Glomerular endothelial cell (primary cell): ENCODE measurements at places on chromosomes 1 and 21. TPM values are rescaled to one million over a fixed set of nuclear protein-coding genes. Genes with fewer than 3 reads are reported as not detected.

- no peak for DNase-seq
Observed at GRCh38 chr1:238401144-238401543, 510.4 kb upstream of the ZP4 start.

DNA sequence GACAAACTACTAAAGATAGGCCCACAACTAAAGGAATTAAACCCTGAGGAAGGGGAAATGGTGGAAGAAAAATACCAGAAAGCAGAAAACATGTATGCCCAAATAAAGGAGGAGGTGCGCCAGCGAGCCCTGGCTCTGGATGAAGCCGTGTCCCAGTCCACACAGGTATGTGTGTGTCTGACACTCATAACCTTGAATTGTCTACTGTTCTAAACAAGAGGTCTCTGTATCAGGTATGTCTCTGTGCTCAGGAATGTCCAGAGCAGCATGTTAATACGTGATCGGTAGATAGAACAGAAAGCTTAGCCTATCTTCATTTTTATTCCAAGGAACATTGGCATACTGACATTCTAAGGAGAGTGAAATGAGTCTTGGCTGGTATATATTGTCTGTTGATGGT, 55.8 kb upstream of the BMP8A start:
- no peak for DNase-seq

DNA sequence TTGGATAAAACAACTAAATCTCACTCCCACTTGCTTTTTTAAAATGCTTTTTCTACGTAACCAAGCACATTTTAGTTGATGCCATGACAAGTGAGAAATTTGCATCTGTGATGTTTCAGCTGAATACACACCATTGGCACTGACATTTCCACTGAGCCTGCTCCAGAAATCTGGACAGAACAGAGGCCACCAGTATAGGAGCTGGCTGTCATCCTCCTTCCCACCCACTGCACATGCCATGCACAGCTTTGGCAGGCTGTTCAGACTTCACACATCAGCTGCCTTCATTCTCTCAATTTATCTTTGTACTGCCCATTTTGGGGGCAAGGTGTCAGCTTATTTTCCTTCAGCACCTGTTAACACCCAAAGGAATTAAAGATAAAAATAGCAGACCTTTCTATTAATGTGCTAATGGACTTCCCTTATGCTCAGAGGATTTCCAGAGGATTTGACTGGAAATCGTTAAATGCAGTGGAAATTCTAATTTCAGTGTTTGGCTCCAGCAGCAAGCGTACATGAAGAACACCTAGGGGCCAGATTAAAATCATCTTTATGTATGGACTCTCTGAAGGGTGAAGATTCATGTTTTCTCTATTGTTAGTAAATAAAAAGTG, 12.9 kb upstream of the PODN start:
- no peak for DNase-seq

The FALEC gene
- total RNA-seq, result not detected in 2 replicates

The CHI3L1 gene
- 0.12 and 0.48 TPM in 2 replicates for total RNA-seq

GRCh38 chr1:11675325-11675724, 5.6 kb downstream of the MAD2L2 start:
- no peak for DNase-seq
